ENCODE measurements at places on chromosomes 3 and 15.

- no peak for DNase-seq
Observed at GRCh38 chr15:58469432-58470353, 37.9 kb downstream of the LIPC start.

- no peak for DNase-seq
Observed at GRCh38 chr3:141998669-141999290, 122.3 kb downstream of the ATP1B3 start.

DNA sequence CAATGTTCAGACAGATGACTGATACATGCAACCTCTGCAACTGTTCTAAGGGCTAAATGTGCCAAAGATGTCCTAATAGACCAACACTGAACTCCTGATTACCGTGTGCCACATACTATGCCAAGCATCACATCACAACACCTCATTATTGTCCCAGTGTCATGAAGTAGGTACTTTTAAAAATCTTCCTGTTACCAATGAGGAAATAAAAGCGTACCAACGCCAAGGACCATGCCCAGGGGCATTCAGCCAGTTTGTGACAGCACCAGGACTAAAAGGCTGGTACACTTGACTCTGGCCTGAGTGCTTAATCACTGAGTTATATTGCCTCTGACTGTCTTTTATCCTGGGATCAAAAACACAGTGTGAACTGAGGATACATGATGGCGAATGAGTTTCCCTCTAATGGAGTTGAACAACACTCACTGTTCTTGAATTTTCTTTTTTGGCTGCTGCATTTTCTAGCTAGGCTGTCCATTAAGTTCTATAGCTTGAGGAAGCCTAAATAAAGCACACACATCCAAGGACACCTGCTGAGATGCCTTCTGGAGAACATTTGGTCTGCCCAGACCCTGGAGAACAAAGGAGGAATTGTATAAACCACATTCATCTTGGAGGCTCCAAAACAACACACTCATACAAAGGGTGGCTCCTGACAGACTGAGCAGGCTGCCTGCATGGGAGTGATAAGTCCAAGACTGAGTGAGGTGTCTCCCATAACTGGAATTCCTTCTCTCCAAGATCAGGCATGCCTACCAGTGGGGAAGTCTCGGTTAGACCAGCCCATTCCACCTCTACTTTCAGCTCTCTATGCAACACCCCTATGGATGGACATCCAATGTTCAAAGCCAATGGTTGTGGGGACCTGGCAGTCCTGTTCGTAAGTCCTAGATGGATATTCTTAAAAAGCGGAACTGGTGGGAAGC lies 126.7 kb upstream of the PRICKLE2 start:
- no peak for DNase-seq

DNA sequence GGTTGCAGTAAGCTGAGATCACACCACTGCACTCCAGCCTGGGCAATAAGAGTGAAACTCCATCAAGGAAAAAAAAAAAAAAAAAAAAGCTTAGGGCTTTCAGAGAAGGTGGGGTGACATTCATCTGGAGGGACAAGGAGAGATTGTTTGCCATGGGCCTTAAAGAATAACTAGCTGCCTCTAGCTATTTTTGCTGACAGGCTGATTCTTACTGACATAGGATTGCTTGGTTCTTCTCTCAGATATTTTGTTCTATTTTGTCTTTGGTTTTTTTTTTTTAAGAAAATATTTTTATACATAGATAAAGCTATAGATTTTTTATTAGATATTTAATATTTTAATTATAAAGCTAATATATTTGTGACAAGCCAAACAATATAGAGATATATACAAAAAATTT lies 24.2 kb upstream of the PIAS1 start:
- no peak for DNase-seq

DNA sequence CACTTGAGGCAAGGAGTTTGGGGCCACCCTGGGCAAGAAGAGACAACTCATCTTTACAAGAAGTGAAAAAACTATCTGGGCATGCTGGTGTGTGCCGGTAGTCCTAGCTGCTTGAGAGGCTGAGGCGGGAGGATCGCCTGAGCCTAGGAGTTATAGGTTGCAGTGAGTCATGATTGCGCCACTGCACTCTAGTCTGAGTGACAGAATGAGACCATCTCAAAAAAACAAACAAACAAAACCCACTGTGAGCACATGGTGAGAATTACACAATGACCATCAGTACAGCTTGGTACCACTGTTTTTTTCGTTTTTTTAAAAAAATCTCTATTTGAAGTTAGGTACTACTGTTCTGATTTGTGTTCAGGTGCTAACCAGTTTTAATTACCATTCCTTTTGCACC lies 13.6 kb downstream of the VPS39 start:
- DNase-seq = no peak

GRCh38 chr15:25793354-25794050 lies 69.6 kb downstream of the ATP10A start:
- DNase-seq = no peak

DNA sequence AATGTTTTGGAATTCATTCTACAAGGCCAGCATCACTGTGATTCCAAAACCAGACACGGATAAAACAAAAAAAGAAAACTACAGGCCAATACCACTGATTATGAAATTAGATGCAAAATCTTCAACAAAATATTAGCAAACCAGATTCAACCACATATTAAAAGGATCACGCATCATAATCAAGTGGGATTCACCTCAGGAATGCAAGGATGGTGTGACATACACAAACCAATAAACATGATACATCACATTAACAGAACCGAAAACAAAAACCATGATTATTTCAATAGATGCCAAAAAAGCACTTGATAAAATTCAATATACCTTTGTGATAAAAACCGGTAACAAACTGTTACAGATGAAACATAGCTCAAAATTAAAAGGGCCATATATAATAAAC lies 48.9 kb downstream of the DLG1 start:
- DNase-seq = no peak

DNA sequence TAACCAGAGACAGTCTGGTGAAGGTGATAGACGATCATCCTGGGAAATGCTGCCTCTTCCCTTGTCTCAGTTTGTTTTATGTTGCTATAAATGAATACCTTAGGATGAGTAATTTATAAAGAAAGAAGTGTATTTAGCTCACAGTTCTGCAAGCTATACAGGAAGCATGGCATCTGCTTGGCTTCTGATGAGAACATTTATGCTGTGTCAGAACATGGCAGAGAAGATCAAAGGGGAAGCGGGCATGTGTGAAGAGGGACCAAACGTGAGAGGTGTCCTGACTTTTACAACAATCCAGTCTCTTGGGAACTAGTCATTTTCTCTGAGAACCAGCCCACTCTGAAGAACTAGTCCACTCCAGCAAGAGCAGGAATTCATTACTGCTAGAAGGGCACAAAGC lies 9.6 kb downstream of the CMC1 start:
- DNase-seq = no peak

DNA sequence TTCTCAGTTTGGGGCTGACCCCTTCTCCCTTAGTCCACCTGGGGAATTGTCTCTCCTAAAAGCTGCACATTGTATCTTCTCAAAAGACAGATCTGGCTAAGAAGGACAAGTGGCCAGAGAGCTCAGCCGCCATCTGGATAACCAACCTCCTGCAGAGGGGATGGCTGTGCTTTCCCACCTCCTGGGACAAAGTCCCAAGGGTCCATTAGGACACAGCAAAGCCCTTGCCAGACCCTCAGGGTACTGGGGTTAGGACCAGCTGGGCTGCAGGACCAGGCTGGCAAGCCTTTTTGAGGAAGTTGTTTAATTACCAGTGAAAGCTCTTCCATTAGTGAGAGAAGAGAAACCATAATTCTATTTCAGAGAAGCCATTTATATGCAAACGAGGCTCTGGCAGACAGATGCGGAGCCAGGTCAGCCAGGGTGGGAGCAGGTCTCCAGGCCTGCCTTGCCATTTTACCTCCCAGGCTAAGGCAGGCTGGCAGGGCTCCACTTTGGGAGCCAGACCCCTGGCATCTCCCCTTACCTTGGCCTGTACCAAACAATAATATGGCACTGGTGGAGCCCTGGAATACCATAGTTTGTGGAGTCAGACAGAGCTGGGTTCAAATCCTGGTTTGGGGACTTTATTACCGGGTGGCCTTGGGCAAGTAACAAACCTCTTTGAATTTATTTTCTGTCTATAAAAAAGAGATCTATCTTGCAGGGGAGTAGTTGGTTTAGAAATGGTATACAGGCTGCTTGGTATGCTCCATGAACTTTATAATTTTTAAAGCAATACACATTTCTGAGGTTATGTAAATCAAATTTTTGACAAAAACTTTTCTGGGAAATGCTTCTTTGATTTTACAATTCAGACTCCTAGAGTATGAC lies 17.9 kb downstream of the SHF start:
- no peak for DNase-seq

GRCh38 chr3:160557571-160557970 lies 7.8 kb downstream of the KPNA4 start:
- DNase-seq = no peak

DNA sequence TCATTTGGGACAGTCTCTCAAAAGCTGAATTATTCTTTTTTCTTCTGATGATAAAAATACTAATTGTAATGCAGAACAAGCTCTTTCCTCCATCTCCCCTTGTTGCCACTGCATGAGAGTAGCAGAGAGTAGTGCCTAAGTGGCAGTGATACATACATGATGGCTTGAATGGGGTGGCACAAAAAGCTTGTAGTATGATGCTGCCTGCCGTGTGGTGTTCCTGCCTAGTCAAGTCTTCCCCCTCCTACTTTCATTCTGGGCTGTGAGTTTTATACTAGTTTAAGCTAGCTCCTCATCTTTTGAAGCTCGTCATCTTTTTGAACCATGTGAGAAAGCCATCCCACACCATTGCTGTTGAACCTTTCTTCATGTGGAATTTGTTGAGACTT lies 230.5 kb downstream of the NFKBIZ start:
- no peak for DNase-seq

DNA sequence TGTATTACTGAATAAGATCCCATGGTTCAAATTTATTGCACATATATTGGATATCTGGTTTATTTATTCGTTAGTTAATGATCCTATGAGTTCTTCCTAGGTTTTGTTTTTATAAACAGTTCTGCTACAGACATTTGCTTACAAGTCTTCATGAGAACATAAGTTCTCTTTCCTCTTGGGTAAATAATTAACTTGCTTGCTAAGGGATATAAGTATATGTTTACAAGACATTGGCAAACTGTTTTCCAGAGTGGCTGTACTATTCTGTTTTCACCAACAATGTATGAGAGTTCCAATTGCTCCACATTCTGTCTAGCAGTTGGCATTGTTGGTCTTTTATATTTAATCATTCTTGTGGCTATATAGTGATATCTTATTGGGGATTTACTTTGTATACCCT lies 341.8 kb upstream of the GBE1 start:
- DNase-seq = no peak

DNA sequence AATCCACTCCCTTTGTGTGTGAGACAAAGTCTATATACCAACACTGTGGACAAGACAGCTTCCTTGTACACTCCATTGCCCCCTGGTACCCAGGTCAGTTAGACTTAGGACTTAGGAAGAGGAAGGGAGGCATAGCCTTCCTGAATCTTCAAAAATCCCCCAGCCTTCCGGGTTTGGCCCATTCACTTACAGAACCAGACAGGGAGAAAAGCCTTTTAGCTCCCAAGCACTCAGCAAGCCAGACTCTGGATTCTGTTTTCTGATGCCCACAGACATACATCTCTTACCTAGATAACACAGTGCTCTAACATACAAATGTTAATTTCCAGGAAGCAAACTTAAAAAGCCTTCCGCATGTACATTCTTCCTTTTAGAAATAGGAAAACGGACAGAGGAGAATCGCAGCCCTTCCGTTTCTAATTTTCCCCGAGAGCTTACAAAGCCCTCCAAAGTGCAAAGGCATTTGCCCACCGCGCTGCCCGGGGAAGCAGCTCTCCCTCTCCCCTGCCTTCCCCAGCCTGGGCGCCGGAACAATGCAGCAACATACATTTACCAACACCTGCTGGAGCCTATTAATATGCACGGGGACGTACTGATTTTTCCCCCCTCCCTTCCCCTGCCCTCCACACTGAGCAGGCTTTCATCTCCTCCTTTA lies 442.0 kb downstream of the MAGI1 start:
- no peak for DNase-seq

DNA sequence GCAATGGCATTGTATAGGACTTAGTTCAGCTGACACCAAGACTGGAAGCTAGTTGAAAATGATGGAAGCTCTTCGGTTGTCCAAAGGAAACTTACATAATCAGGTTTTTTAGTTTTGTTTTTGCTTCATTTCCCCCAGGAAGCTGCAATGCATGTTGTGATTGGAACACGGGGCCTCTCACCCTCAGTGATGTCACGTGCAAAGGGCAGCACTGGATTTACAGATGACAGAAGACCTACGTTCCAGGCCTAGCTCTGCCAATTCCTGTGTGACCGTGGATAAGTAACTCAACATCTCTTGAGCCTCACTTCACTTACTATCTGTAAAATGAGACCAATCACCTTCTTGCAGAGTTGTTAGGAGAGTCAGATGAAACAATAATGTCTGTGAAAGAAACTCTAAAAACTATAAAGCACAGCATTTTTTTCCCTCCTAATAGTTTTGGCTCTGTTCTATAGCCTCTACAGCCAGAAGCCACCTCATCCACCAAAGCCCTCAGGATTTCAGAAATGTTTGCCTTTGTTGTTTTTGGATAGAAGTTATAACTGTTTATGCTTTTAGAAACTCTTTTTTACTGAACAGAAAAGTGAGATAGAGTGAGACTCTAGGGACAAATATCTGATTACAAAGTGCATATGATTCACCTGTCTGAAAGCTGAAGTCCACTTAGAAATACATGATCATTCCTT lies 4.6 kb downstream of the RBSN start:
- DNase-seq = no peak

DNA sequence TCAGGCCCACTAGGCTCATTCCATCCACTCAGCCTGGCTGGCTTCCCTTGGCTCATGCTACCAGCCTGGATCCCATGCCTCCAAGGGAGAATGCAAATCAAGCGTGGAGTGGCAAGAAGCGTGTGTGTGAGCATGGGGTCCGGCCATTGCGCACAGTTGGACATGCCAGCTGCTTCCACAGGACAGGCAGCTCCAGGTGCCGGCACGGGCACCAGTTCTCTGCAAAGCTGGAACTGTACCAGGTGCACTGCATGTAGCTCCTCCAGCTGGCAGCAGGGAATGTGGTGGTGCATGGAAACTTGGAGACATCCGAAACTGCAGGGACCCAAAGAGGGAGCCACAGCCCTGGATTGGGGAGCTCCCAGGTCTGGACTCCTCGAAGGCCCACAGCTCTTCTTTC lies 449.8 kb downstream of the EPHA6 start:
- DNase-seq = no peak

DNA sequence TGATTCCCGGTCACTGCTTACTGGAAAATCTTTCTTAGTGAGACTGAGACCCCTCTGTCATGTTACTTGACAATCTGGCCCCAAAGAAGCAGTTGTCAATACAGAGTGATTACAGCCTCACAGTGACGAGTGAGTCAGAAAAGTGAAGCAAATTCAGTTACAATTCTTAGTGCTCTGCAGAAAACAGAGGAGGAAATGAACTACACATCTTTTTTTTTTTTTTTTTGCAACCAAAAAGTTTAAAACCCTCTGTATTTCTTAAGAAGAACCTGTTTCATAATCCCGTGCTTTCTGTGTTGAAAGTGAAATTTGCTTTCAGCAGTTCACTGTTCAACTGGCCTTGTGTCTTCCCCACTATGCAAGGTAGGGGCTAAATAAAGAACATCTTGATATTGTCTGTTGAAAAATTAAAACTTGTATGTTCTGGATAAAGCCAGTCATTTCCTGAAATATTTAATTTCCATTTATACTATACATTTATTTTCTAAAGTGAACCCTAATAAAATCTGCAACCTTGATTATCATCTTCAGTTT lies 1.9 kb downstream of the AQP9 start:
- no peak for DNase-seq

Measured in left forelimb (tissue), 1 donor.